ENCODE measurements at places on chromosomes 13 and 19.

- no peak for DNase-seq
Measured at GRCh38 chr19:51365965-51366388, at the start of gene ETFB. Gene ETFB (minus strand): TSS chr19:51366388. CDS start chr19:51366326, 62 bp downstream.

GRCh38 chr13:112098699-112099098 is 31.8 kb downstream of the SOX1 start:
- no peak for DNase-seq

DNA sequence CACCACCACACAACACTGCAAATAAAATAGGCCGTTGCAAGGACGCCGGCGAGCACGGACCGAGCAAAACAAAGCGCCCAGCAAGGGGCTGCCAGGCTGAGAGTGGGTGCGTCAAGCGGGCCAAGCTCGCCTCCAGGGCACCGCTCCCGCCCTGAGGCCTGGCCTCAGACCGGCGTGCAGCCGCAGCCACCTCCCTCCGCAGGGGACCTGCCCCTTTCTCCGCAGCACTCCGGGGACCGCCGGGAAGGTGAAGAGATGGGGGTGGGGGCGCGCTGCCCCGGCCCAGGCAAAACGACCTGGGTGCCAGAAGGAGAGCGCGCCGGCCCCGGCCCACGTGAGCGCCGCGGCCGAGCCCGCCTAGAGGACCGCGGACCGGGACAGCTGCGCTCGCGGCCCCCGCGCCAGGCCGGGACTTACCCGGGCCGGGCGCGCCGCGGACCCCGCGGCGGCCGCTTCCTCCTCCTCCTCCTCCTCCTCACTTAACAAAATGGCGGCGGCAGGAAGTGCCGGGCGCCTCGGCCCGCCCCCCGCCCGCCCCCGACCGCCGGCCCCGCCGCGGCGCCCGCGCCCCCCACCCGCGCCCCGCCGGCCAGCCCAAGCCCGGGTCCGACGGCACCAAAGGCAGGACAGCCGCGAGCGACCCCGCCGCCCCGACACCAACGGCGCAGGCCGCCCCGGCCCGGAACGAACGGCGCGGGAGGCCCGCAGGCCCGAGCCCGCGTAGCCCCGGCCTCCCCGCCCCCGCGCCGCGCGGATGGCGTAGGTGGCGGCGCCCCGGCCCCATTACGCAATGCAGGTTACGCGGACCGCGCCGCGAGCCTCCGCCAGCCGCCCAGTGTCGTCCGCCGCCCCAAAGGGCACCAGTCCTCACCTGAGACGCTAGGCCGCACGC is 674 bp downstream of the BRD4 start:
- DNase-seq: no peak

- no peak for DNase-seq
Measured at GRCh38 chr13:104426435-104426834, 1360.2 kb upstream of the SLC10A2 start.

- no peak for DNase-seq
Measured at GRCh38 chr19:15812060-15812722, 3.3 kb downstream of the OR10H1 start.

DNA sequence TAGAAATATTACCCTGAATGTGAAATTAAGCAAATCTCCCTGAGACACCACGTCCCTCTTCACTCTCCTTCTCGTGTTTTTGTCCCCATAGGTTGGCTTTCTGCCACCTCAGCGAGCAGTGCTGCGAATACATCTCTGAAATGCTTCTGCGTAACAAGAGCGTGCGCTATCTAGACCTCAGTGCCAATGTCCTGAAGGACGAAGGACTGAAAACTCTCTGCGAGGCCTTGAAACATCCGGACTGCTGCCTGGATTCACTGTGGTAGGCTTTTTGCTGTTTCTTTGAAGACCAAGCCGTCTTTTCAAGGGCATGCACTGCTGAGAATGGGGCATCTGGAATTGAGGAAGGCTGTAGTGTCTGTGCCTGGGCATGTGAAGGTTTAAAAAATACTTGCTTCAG is 34.4 kb downstream of the NLRP4 start:
- no peak for DNase-seq

DNA sequence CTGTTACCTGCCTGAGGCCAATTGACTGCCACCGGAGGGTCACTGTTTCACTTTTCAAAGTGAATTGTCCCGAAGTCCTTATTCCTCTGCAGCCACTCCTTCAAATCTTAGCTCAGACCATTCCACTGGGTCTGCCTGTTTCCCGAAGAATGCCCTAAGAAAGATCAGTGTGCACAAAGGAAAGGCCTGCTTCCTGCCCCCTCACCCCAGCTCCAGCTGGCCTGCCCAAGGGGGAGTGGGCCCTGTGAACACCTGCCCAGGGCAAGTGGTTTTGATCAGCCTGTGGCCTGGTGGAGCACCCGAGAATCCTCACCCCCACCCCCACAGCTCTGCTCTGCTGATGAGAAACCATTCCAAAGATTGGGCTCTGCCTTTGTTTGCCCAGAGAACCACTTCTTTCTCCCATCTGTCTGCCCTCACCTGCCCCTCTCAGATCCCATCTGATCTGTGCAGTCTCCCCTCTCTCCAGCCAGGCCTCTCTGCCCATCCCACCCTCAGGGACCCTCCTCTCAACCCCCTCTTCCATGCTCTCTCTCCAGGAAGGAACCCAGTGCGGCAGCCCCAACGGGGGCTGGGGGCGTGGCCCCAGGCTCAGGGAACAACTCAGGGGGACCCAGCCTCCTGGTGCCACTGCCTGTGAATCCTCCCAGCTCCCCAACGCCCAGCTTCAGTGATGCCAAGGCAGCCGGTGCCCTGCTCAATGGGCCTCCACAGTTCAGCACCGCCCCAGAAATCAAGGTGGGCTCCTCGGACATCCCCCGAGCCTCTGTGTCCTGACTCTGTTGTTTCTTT is 10.3 kb downstream of the LENG1 start:
- no peak for DNase-seq

- DNase-seq: no peak
Measured at GRCh38 chr19:14686411-14686810, 3.4 kb upstream of the ZNF333 start.

GRCh38 chr13:75764251-75764925 is 128.3 kb downstream of the LMO7 start:
- no peak for DNase-seq

GRCh38 chr19:56740501-56740900 is 68.9 kb upstream of the ZNF835 start:
- DNase-seq: no peak

GRCh38 chr19:39052243-39052746 is 19.9 kb upstream of the FBXO27 start:
- no peak for DNase-seq

DNA sequence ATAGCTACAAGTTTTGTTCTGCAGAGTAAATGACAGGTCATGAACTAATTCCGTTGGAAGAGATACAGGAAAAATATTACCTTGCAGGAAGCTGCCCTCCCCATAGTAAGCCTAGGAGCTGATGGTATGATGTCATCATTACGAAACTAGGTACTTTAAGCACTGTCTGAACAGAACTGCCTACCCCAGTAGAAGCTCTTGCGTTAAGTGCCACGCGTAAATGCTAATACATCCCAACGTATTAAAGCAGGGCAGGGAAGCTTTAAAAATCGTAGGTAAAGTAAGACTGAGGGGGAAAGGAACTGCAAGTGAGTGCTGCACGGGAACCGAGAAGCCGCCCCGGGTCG is 572 bp downstream of the UGGT2 start:
- DNase-seq: no peak

GRCh38 chr19:40486017-40486416 is 19.2 kb downstream of the SPTBN4 start:
- no peak for DNase-seq

DNA sequence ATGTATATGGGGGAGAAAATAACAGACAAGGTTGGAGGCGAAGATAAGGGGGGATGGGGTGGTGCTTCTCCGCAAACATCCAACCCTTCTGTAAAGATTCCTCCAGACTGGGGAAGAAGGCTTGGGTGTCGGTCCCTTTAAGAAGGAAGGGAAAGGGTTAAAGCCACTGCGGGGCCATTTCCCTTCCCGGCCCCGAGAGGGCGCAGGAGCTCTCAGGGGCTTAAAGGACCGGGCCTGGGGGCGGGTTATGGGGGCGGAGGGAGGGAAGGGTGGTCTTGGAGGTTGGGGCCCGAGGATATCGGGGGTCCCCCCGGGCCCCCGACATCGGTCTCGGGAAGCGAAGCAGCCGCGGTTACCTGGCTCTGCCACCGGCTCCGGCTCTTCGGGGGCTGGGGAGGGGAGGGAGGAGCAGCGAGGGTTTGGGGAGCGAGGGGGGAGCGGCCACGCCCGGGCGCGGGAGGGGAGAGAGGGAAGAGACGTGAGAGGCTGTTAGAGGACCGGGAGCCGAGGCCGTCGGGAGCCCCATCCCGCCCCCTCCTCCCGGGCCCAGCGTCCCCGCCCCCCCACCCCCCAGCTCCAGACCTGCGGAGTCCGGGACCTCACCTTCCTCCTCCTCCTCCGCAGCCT is 2.8 kb downstream of the TNNT1 start:
- DNase-seq: no peak

DNA sequence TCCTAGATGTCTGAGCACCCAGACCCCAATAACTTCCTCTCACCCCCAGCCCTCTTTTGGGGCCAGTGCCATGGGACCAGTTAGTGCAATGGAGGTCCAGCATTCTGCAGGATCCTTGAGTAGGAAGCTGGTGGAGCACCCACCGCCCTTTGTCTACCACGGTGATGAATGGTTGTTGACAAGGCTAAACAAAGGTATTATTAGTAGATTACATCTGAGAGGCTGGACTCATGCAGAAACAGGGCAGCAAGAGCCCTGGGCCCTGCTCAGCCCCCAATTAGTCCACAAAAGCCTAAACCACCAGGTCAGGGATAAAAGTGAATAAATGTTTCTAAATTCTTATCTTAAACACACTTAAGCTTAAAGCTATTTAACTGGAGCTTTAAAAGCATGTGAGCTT is 196.5 kb upstream of the TSHZ3 start:
- no peak for DNase-seq

GRCh38 chr19:18423258-18424020 is 4.2 kb downstream of the SSBP4 start:
- no peak for DNase-seq

DNA sequence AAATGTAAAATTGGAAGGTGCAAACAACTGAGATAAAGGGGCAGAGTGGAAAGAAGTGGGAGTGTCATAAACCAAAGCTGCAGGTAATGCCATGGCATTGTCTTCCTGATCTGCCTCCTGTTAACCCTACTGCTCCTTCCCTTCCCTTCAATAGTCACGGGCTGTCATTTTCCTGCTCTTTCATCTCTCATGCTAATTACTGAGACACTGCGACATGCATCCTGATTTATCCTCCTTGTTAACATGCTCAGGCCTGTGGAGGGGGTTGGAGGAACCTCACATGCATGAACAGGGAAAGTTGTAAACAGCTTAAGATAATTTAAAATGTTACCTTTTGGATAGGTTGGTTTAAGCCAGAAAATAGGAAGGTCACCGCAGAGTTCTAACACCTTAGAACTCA is 27.2 kb downstream of the CNMD start:
- no peak for DNase-seq

DNA sequence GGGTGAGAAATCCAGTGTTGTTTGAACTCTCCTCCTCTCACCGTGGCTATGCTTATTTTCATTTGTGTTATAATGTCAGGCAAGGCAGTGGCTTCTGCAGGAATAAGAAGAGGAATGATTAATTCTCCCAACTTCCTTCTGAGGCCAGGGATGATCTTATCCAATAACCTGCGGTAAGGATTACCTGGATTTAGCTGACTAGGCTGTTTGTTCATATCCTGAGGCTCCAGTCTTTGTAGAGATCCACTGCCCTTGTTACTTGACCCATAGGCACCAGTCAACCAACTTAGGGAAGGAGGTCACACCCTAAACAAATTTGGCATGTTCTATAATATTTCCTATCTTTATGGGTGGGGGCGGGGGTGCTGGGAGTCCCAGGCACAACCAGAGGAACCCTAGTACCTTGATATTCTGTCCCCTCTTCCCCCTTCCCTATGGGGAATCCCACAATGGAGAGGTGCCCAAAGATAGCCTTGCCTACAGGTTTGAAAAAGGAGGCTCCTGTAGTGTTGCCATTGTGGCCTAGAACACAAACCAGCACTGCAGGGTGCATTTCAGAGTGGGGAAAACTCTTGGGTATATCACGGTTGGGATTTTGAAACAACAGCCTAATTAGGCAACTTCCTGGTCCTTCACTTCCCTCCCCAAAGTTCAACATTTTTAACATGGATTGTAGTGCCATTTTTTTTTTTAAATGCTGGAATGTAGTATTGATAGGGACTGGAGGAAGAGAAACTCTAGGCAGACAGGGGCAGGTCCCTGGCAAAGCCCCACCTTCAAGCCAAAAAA is 977.5 kb upstream of the SPRY2 start:
- no peak for DNase-seq

GRCh38 chr19:55526216-55527196 is 10.4 kb downstream of the SBK2 start:
- no peak for DNase-seq

DNA sequence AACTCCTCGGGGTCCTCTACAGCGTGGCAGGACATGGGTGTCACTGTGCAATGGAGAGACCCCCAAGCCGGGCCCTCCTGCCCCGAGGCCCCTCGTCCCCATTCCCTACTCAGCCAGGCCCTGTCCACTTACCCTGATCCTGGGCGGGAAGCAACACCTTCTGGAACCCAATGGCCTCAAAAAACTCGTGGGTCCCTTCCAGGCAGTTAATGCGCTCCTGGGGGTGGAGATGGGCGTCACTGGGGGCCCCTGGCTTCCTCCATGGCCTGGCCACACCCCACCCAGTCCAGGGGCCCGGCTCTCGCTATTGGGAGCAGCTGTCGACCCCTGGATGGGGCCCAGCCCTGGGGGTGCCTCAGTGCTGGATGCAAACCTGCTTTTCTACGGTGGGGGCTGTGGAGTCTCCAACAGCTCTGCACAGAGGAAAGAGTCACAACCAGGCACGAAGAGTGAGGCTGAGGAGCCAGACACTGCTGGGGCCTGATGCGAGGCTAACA is 10.8 kb downstream of the UBXN6 start:
- no peak for DNase-seq

- DNase-seq: no peak
Measured at GRCh38 chr19:17125728-17126677, 50.4 kb downstream of the MYO9B start.

GRCh38 chr19:56842412-56842811 is 1.9 kb upstream of the PEG3 start:
- no peak for DNase-seq

Data from cortex of kidney (tissue), 1 donor.